ENCODE measurements at places on chromosomes 2 and 18.

GRCh38 chr2:226679389-226680065 is 120.1 kb downstream of the IRS1 start:
- no peak for DNase-seq

DNA sequence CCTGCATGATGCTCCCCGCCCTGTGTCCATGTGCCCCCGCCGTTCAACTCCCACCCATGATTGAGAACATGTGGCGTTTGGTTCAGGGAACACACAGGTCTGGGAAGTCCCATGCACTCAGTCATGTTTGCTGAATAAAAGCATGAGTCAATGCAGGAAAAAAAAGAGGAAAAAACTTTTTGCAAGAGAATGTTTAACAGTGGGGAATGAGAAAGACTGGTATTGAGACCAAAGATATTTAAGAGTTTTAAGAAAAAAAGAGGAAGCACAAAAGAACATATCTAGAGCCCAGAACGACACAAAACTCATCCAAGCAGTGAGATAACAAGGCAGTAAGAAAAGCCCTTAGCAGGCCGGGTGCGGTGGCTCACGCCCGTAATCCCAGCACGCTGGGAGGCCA is 279.2 kb upstream of the THSD7B start:
- DNase-seq = no peak

DNA sequence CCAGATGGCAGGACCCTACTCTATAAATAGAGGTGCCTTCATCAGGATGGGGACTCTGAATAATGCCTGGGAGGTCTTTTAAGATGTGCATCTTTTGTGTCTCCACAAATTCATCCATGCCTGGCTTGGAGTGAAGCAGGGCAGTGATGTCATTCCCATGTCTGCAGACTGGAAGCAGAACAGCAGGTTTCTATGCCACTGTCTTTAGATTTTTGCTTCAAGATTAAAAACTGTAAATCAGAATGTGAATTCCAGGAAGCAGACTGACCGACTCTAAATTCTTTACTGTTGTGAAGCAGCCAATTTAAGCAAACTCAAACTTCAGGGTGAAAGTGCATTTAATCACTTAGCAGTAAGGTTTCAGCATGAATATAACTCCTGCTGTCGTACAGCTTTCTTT is 159.3 kb downstream of the SCG2 start:
- DNase-seq = no peak

DNA sequence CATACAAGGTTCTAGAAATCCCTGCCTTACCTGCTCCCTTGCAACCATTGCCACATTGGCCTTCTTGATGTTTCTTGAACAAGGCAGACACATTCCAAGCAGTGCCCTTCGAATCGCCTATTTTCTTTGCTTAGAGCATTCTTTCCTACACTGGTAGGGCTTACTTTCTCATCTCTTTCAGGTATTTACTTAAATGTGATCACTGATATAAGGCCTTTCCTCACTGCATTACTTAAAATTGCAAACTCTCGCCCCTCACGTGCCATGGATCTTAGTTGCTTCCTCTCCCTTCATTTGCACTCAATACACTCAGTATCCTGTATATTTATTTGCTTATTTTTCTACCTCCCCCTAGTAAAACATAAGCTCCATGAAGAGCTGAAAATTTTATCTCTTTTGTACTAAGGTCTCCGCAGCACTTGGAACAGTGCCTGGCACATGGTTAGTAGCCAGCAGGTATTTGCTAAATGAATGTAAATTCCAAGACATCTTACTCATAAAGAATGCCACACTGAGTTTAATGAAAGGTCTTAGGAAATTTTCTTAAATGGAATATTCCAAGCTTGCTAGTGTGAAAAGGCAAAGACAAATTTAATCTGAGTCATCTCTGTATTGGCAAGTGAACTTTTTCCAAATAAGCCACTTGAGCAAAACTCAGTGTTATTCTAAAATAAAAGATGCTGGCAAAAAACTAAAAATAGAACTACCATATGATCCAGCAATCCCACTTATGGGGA is 42.4 kb upstream of the FIGN start:
- no peak for DNase-seq

- no peak for DNase-seq
These were observed 45.4 kb upstream of the TAF1B start for GRCh38 chr2:9797681-9798556.

- no peak for DNase-seq
These were observed 273.1 kb downstream of the NAPG start for GRCh38 chr18:10798727-10799550.

- no peak for DNase-seq
These were observed 54.3 kb downstream of the ITGA6 start for GRCh38 chr2:172481507-172482262.

DNA sequence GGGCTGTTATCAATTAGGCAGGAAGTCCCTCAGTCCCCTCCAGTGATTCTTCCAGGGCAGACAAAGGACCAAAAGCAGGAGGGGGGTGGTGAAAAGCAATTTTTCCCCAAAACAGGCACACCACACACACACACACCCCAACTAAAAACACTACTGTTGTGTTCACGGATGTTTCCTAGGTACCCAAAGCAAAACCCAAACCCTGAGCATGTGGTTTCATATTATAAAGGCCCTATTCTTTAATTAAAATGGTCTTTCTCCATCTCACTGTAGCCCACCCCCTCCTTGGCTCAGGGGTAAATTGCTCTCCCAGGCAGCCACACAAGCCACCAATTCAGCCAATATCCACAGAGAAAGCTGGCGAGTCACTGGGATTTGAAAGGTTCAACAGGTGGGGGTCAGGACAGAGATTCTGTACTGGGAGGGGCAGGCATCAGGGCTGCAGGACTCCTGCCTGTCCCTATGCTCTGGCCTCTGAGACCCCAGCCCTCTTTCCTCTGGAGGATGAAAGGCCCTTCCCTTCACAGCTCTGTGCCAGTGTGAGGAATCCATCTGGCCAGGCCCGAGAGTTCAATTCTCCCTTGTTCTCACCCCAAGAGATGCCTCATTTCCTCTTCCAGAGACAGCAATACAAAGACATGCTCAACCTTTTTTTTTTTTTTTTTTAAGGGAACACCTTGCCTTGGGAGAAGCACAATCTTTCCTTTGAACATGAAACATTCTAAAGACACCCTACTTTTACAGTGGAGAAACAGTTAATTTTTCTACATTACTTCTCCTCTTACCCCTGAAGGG is 43.6 kb downstream of the SPRED2 start:
- no peak for DNase-seq

DNA sequence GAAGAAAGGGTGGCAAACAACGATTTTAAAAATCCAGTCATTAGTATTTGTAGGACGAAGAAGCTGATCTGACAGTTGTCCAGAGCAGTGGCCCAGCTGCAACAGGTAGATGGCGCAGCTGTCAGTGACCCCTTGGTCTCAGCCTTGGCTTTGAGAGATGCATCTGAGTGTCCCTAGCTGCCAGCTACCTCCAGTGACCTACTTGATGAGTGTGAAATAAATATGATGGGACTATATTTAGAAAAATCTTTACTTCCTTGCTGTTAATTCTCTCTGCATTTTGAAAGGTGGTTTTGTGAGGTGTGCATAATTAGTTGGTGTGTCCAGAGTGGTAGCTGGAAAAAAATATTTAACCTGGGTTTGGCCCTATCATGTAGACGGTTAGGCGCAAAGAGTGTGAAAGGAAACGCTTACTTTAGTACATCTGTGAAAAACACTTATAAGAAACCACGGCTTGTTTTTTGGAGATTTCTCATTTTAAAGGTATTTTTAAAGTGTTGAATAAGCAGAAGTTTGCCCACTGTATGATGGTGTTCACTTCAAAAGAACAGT is 963 bp downstream of the INPP1 start:
- no peak for DNase-seq

DNA sequence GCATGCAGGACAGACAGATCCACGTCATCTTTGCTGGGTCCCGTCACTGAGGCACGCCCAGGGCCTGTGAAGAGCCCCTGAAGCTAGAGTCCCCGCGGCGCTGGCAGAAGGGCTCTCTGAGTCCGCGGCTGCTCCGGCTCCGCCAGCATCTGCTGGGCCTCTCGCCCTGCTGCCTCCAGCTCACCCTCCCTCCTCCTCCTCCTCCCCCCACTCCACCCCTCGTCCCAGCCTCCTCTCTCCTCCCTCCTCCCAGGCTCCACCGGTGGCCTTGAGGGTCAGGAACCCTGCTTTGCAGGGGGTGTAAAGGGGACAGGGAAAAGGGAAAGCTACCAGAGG is at the start of gene TNS1:
Gene TNS1 (minus strand): TSS at position 151 of the 336 bp plus-strand sequence. CDS start 123 bp downstream, at position 28.
- no peak for DNase-seq
